ENCODE measurements at places on chromosomes 12 and 14. TPM values are rescaled to one million over a fixed set of nuclear protein-coding genes. Genes with fewer than 3 reads are reported as not detected.

DNA sequence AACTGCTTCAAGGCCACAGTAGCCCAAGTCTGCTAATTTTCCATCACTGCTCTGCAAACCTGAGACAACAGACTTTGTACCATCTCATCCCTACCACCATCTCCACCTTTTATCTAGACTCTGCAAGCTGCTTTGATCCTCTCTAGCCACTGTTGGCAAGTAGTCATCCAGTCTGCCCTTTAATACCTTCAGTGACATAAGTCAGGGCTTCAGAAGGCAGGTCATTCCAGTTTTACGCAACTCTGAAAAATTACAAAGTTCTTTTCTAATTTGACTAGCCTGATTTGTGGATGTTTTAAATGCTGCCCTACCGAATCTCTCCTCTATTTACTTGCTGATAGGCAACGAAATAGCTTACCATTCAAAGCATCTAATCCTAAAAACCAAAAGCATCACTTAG, 2.8 kb downstream of the FERMT2 start:
- H3K4me3 ChIP-seq = no peak overlapping the region
- peaks cover 8% of the 10 kb centered on the region for H3K4me1 ChIP-seq
- no peak overlapping the region for H3K27ac ChIP-seq
- H3K36me3 ChIP-seq = no peaks in the 10 kb centered on the region
- DNase-seq = no peak
- no peaks in the 10 kb centered on the region for H3K27me3 ChIP-seq

DNA sequence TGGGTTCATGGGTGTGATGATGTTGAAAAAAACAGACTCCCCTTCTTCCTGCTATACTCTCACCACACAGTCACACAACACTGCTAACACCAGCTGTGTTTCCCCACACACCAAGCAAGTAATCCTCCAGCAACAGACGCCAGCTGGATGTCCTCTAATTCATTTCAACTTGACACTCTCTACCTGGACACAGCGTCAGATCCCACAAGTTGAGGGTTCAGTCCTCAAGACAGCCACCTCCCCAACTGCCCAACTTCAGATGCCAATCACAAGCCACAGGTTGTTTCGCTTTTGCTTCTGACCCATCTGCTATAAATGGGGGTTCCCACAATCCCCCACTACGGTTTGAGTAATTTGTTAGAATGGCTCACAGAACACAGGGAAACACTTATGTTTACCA, 49.3 kb downstream of the TMEM30B start:
- H3K36me3 ChIP-seq = no peaks in the 10 kb centered on the region
- DNase-seq = no peak
- no peak overlapping the region for H3K4me3 ChIP-seq
- no peaks in the 10 kb centered on the region for H3K4me1 ChIP-seq
- no peak overlapping the region for H3K27ac ChIP-seq

The RHEBL1 gene
- 4.7 TPM for total RNA-seq

The TMEM117 gene
- 5.5 TPM for total RNA-seq

GRCh38 chr12:104752881-104753280, 205.2 kb downstream of the SLC41A2 start:
- no peak overlapping the region for H3K27ac ChIP-seq
- no peaks in the 10 kb centered on the region for H3K4me1 ChIP-seq
- DNase-seq = no peak

GRCh38 chr12:15037091-15037687, 64.3 kb downstream of the PDE6H start:
- H3K27me3 ChIP-seq = no peaks in the 10 kb centered on the region
- H3K27ac ChIP-seq = no peak overlapping the region
- H3K36me3 ChIP-seq = no peaks in the 10 kb centered on the region
- no peak overlapping the region for H3K4me3 ChIP-seq

- no peak for DNase-seq
- no peaks in the 10 kb centered on the region for H3K36me3 ChIP-seq
- H3K27ac ChIP-seq = no peak overlapping the region
- H3K4me3 ChIP-seq = no peak overlapping the region
- peaks cover 9% of the 10 kb centered on the region for H3K4me1 ChIP-seq
Measured at GRCh38 chr12:120684523-120684932, 2.4 kb upstream of the MLEC start.

DNA sequence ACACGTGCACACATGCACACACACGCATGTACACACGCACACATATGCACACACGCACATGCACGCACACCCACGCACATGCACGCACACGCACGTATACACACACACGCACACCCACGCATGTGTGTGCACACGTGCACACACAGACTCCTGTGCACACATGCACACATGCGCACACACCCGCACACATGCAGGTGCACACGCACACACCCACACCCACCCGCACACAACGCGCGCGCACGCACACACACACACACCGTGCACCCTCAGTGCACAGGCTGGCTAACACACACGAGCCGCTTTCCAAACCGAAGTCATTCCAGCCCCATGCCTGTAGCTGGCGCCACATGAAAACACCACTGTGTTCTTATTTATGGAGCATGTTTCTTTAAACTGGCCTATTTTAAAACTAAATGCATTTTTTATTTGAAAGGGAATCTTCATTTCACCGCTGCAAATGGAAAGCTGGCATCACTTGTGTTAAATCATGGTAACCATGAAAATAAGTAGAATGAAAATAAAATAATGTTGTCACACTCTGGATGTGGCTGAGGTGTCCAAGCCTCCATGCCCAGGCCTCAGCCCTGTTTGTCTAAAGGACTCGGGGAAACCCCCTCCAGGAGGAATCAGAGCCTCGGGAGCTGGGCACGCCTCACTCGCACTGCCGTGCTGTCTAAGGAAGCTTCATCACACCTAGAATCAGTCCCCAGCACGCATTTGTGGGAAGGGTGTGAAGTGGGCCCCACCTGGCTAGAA, 45.1 kb downstream of the GALNT9 start:
- no peaks in the 10 kb centered on the region for H3K27me3 ChIP-seq
- H3K4me3 ChIP-seq = no peak overlapping the region
- DNase-seq = no peak
- H3K4me1 ChIP-seq = peaks cover 7% of the 10 kb centered on the region
- no peaks in the 10 kb centered on the region for H3K36me3 ChIP-seq

- H3K27ac ChIP-seq = no peak overlapping the region
- no peak overlapping the region for H3K4me3 ChIP-seq
- no peaks in the 10 kb centered on the region for H3K36me3 ChIP-seq
Measured at GRCh38 chr12:56520506-56520905, 1.1 kb upstream of the RBMS2 start.

The OASL gene
- 21.1 TPM for total RNA-seq

GRCh38 chr14:61608245-61609165, 86.8 kb upstream of the HIF1A start:
- H3K4me1 ChIP-seq = no peaks in the 10 kb centered on the region
- H3K4me3 ChIP-seq = no peak overlapping the region
- H3K27me3 ChIP-seq = no peaks in the 10 kb centered on the region
- no peaks in the 10 kb centered on the region for H3K36me3 ChIP-seq
- H3K27ac ChIP-seq = no peak overlapping the region

- peaks cover 3% of the 10 kb centered on the region for H3K36me3 ChIP-seq
- DNase-seq = no peak
- H3K4me1 ChIP-seq = peaks cover 6% of the 10 kb centered on the region
- no peak overlapping the region for H3K27ac ChIP-seq
- H3K27me3 ChIP-seq = no peaks in the 10 kb centered on the region
- no peak overlapping the region for H3K4me3 ChIP-seq
Measured at GRCh38 chr12:51389302-51389999, 1.8 kb downstream of the GALNT6 start.
